NCI-H2171 treated with DMSO at 0.1 percent for 48 hours (cell line): ENCODE measurements at places on chromosomes 3 and 15.

- DNase-seq = no peak
These were observed 45.0 kb downstream of the BLM start for GRCh38 chr15:90762109-90762508.

GRCh38 chr15:73051391-73051806 is 864 bp upstream of the NEO1 start:
- DNase-seq = peak; percentile 47

- DNase-seq = no peak
These were observed 36.8 kb upstream of the TRH start for GRCh38 chr3:129937717-129938116.

GRCh38 chr3:9976721-9977709 is 9.6 kb downstream of the EMC3 start:
- DNase-seq = peak; percentile 44

DNA sequence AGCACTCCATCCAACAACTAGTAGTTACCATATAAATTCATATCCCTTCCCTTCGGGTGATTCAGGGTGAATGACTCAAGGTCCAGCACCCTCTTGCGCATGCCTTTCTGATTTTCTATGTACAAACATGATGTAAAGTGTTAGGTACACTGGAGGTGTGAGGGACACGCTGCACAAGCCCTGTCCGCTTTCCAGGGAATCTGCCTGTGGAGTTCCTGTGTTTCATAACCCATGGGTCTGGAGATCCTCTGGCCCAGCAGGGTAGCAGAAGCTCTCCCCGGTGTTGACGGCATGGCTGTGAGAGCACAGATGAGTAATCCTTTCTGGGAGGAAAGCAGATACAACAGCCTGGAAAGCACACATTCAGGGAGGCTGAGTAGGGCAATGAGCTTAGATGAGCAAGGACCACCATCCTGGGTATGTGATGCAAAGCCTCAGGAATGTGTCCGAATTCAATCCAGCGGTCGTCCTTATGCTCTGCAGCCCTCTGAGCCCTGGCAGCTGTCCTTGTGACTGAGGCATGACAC is 142.9 kb upstream of the TP63 start:
- DNase-seq = no peak

- DNase-seq = no peak
These were observed 4.3 kb downstream of the SHF start for GRCh38 chr15:45183511-45183910.

DNA sequence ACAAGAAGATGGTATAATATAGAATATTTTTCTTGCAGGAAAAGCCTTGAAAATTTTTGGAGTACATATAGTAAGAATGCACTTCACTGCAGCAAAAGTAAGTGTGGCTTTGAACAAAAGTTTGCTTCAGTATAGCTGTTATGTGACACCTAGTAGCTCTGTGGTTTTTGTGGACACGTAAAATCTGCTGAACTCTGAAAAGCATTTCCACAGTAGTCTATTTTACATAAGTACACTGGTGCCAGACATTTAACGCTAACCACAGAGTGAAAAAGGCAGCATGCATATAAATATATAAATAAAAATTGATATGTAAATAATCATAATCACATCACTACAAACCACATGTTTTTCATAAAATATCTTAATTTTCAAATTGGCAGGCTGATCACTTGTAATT is 39.8 kb downstream of the CGGBP1 start:
- no peak for DNase-seq

GRCh38 chr15:85717212-85717611 is 77.5 kb downstream of the KLHL25 start:
- DNase-seq = no peak

DNA sequence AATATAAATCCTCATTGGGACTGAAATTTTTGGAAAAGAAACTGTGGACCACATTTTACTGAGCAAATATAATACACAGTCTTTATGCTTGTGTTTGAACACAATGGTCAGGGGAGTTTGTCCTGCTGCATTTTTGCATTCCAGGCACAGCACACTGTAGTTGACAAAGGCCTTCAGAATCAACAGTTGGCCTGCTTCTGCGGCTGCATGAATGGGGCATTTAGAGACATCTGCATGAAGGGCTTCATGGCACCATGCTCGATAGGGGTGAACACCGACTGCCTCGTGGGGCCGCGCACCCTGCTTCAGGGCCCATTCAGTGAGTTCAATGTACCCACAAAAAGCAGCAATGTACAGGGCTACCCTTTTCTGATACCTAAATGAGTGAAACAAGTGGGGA is 15.4 kb upstream of the COMMD2 start:
- no peak for DNase-seq

GRCh38 chr3:116230431-116231020 is 214.8 kb downstream of the LSAMP start:
- DNase-seq = no peak

GRCh38 chr3:124741027-124741426 is 10.8 kb downstream of the UMPS start:
- no peak for DNase-seq

- DNase-seq = no peak
These were observed 246.4 kb downstream of the SLC9A9 start for GRCh38 chr3:143601723-143602484.

GRCh38 chr15:75872403-75872990 is 29.2 kb downstream of the UBE2Q2 start:
- no peak for DNase-seq

DNA sequence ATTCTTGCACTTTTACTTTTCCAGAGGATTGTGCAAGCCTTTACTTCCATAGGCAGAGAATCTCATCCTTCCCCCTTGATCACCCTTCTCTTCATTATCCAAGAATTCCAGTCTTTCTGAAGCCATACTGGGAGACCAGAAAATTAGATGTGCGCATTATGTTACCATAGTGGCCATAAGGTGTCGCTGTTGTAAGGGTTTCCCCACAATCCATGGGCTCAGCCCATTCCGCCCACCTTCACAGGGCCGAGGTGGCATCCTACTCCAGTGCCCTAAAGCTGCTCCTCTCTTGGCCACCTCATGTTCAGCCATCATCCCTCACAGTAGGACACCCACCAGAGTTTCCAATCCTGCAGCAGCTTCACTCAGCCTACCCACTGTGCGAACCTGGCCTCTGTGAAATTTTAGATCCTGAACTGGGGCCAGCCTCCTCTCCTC is 35.0 kb downstream of the CTSH start:
- peak; percentile 8 for DNase-seq

GRCh38 chr15:93428150-93428549 is 339.1 kb upstream of the RGMA start:
- DNase-seq = no peak
